ENCODE measurements at places on chromosomes 5 and 9.

GRCh38 chr5:130975847-130976246 is 189.2 kb downstream of the HINT1 start:
- no peak for DNase-seq

DNA sequence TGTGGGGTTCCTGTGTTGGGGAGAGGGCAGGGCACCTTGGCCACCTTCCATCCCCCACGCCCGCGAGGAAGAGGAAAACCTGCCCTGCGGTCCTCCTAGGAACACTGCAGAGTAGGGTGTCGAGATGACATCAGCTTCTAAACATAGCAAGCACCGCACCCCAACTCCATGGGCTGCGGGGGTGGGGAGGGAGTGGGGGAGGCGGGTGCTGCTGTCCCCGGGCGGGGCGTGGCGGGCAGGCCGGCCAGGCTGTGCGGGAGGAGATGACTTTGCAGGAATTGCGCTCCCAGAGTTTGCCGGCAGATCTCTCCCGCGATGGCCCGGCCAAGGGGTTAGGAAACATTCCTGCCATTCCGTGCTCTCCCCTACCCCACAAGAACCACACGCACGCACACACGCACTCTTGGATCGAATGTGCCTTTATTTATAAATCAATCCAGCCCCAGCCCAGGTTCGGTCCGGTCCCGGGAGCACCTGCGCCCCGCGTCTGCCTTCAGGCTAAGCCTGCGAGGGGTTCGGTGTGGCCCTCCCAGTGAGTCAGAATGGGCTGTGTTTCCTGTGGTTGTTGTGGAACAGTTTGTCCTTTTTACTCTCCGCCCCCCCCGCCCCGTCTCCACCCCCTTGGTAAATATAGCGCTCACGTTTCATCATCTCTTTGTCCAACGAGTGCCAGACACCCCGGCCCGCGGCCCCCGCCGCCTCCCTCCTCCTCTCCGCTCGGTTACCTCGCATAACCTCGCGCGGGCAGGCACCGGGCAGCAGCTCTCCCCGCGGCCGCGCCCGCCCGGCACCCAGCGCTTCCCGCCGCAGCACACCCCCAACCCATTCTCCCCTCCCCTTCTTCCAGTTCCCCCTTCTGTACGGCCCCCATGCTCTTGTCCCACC is 5.3 kb upstream of the KLF9 start:
- DNase-seq, result peak; percentile 90

GRCh38 chr5:27773166-27773565 is 734.8 kb upstream of the CDH9 start:
- DNase-seq, result no peak

- no peak for DNase-seq
These were observed 530.5 kb upstream of the TLE4 start for GRCh38 chr9:79041266-79041665.

DNA sequence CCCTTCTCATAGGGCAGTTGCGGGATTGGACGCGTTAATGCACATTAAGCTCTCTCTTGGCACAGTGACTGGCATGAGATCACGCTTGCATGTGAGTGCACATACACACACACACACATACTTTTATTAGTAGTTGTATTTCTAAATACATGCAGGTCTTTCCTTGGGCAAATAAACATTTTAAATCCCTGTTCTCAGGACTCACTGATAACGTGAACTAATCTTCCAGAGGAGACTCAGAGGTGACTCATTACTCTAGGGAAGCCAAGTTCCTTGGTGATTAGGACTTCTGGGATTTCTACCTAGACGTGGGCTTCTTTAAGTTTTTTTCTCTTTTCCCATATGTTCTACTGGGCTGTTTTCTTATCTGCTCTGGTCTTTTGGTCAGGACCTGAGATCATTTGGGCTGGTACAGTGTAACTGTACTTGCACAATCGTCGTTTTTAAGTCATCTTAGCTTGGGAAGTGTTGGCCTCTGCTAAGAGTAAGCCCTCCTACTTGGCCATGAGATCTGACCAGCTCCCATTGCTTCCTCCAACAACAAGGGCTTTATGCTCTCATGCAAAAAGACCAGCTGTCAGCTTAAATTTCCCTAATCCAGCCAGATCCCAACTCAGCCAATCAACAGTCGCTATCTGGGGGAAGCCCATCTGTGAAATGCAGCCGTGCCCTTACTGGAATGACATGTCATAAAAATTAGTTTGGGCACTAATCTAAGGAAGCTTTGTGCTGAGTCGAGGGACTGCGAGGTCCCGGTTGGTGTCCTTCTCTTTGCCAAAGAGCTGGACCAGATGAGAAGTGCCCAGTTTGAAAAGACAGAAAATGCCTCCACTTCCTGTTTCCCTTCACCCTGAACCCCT is 176.4 kb upstream of the ANKRD55 start:
- DNase-seq, result no peak

- DNase-seq, result no peak
These were observed 304.7 kb downstream of the KIAA0825 start for GRCh38 chr5:94313696-94314095.

Data from activated CD4-positive, alpha-beta T cell treated with anti-CD3 and anti-CD28 coated beads for 48 hours (primary cell).